ENCODE measurements at places on chromosomes 7 and 10.
A peak's percentile ranks its signal among the peaks of the same experiment; 100 is the strongest.

GRCh38 chr10:5234106-5234860 is 37.6 kb downstream of the AKR1C4 start:
- DNase-seq = no peak

GRCh38 chr7:124310934-124311390 is 278.1 kb upstream of the TMEM229A start:
- no peak for DNase-seq

- DNase-seq = no peak
Measured at GRCh38 chr7:93146472-93147141, 1.6 kb downstream of the SAMD9L start.

GRCh38 chr7:75055155-75055554 is 18.4 kb downstream of the RCC1L start:
- no peak for DNase-seq

DNA sequence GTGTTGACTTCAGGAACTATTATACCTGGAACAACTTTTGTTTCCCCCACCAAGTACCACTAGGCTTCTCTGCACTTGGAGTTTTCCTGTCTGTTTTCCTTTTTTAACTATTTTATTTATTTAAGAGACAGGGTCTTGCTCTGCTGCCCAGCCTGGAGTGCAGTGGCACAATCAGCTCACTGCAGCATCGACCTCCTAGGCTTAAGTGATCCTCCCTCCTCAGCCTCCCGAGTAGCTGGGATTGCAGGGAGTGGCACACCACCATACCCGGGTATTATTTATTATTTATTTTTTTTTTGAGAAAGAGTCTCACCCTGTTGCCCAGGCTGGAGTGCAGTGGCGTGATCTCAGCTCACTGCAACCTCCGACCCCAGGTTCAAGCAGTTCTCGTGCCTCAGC is 2.1 kb upstream of the GIGYF1 start:
- no peak for DNase-seq

DNA sequence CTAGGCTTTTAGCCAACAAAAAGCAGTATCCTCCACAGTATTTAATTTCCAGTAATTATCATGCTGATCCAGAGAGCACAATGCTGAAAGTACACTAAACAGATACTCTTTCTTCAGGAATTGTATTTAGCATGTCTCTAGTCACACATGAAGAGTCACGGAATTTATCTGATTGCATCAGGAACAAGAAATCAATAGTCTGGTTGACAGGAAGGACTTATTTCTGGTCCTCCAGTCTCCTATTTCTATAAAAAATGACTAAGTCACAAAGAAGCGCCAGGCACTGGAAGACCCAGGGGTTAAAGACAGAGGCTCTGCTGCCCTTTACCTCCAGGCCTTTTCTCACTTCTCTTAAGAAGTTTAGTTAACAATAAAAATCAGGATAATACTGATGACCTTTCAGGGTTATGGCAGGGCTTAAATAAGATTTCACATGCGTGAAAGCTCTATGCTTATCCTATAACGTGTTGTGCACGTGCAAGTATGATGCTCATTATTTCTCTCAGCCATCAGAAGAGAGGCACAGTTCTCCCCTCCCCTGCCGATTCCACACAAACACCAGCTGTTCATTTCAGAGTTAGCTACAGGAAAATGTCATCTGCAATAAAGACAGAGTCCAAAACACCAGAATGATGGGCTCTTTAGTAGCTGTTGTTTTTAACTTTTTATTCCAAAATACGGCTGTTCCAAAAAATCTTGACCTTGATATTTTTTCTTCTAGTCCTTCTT is 36.9 kb downstream of the SLC26A4 start:
- no peak for DNase-seq

- DNase-seq = peak; percentile 56
Measured at GRCh38 chr10:97714401-97715258, 1.1 kb downstream of the MARVELD1 start.

GRCh38 chr7:135467207-135467711 is 42.6 kb downstream of the CNOT4 start:
- no peak for DNase-seq

DNA sequence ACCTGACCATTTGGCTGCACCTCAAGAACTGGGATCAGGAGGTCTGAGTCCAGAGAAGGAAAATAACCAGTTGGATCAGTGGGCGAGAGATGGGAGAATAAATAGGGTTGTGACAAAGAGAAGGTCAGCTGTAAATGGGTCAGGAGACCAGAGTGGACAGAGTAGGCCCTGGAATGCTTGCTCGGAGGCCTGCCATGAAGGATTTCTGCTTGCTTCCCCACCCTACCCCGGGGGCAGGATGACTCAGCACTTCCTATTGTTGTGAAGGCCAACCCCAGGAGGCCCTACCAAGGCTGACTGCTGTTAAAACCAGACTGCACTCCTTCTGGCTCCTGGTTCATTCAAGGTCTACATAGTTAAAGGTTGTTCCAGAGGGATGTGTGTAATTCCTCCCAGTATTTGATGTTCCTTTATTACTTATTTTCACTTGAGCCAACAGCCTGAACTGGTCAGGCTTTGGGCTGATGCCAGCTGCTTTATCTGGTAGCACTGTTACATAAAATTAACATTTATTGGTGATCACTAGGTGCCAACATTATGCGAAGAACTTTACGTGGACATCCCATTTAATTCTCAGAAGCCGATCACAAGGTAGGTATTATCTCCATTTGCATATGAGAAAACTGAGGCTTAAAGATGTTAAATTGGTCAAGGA is 27.3 kb upstream of the IFRD1 start:
- DNase-seq = no peak

GRCh38 chr10:28991333-28992270 is 297.3 kb upstream of the LYZL1 start:
- peak; percentile 10 for DNase-seq

GRCh38 chr7:123789206-123789784 is 40.5 kb upstream of the WASL start:
- DNase-seq = no peak

DNA sequence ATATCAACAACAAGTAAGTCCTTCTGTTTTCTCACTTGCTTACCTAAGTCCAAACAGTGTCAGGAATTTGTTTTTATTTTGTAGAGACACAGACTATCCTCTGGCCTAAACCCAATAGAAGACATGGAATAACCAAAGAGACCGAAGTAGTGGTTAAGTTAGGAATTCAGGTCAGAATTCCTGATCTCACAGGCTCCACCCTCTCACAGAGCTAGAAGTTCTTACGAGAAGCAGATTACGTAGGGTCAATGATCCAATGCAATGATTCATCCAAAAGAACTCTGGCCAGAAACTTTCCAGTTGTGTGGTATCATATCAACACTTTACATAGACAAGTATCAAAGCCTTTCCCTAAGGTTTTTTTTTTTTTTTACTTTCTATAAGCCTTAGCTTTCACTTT is 73.8 kb downstream of the IQUB start:
- DNase-seq = no peak

DNA sequence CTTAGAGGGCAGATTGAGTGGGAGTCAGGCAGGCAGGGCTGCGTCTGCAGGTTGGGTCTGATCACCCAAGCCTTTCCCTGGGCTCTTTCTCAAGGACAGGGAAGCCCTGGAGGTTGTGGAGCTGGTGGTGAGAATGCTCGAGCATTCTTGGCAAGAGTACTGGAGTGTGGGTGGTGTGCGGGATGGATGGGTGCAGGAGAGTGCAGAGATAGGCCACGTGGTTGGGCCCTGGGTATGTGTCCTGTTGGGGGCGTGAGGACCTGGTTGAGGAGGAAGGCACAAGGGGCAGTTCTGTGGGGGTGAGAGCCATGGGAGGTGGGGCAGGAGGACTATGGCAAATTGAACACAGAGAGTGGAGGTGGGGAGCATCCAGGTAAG is 135.9 kb downstream of the PTPN20 start:
- no peak for DNase-seq

- DNase-seq = no peak
Measured at GRCh38 chr7:2777898-2778535, 66.1 kb downstream of the GNA12 start.

- DNase-seq = no peak
Measured at GRCh38 chr7:159193543-159194090, 49.0 kb upstream of the VIPR2 start.

DNA sequence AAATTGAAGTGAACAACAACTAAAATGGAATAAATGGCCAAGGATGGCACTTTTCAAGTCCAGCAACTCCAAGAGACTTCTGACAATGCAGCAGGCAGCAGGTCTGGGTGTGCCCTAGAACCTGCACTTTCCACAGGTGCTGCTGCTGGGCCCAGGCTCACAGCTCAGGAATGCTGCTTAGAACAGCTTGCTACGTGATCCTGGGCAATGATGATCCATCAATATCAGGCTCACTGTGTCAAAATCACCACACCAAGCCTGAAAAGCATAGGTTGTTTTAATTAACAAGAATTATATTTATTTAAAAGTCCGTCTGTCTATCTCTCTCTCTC is 148.4 kb downstream of the TNS3 start:
- DNase-seq = no peak

DNA sequence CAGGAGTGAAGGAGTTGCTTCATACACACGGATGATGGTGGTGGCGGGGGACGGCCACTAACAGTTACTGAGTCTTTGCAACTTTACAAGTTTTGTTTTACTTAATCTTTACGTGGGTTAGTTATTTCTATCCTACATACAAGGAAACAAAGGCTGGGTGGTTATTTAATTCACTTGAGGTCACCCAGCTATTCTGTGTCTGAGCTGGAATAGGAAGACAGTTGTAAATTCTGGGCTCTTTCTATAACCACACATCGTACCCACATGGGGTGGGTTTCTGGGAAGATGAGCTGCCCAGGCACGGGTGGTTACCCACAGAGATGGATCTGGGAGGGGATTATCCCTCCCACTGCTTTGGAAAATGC is 137.9 kb downstream of the ANLN start:
- no peak for DNase-seq

DNA sequence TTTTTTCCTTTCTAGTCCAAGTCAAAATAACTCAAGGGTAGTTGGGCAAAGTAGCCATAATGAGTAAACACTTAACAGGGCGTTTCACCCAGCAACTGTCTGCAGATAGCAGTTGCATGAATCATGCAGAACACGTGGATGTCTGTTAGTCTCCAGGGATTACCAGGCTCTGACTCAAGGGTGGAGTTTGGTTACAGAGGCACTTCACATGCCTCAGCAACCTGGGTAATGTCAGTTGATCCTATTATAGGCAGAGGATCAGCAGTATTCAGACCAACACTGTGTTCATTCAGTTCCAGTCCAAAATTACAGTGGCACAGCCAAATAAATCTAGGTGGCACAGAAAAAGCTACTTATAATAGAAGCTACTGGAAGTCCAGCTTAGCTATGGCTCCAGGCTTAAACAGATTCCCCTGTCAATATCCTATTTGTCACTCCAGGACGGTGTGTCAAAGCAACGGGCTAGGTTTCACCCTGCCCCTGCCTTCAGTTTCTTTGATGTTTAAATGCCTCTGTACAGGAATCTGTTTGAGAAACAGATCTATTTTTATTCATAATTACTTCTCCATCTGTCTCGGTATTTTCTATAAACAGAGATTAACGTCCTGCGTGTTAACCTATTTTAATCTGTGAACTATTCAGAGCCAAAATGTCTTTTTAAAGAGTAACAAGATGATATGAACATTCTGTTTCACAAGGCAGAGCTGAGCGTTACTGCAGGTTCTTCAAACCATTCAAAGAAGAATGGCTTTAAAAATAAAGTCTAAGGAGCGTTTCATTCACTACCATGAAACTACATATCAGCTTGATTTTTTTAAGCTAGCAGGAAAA is 162.6 kb upstream of the AKR1E2 start:
- no peak for DNase-seq

DNA sequence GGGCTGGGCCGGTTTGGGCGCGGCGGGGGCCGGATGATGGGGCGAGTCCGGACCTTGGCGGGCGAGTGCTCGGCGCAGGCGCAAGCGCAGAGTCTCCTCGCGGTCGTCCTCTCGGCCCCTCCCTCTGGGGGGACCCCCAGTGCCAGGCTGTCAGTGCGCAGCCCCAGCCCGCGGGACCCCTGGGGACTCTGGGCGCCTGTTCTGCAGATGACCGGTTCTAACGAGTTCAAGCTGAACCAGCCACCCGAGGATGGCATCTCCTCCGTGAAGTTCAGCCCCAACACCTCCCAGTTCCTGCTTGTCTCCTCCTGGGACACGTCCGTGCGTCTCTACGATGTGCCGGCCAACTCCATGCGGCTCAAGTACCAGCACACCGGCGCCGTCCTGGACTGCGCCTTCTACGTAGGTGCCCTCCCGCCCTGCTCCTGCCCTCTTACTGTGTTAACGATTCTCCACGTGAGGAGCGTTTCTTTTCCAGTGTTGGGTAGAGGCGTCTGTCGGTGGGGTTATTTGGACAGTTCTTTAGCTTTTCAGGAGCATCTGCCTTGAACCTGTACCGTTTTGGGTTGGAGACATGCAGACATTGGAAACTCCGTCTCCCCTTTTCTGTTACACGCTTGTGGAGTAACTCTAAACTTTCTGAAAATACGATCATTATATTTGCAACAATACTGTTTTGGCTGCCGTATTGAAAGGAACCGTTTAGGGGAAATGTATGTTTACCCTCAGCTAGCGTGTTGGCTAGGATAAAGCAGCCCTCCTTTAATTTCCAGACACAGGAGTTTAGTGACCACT is 706 bp downstream of the BUB3 start:
- DNase-seq = no peak

DNA sequence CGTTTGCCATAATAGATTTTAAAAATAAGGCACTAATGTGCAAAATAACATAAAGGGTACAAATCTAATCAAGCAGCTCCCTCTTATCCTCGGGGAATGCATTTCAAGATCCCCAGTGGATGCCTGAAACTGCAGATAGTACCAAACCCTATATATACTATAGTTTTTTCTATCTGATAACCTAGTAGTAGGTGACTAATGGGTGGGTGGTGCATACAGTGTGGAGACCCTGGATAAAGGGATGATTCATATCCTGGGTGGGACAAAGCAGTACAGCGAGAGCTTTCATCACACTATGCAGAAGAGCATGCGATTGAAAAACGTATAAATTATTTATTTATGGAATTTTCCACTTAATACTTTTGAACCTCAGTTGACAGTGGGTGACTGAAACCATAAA is 464.5 kb downstream of the GRID1 start:
- DNase-seq = no peak

- DNase-seq = no peak
Measured at GRCh38 chr10:1477578-1477977, 259.7 kb downstream of the ADARB2 start.

DNA sequence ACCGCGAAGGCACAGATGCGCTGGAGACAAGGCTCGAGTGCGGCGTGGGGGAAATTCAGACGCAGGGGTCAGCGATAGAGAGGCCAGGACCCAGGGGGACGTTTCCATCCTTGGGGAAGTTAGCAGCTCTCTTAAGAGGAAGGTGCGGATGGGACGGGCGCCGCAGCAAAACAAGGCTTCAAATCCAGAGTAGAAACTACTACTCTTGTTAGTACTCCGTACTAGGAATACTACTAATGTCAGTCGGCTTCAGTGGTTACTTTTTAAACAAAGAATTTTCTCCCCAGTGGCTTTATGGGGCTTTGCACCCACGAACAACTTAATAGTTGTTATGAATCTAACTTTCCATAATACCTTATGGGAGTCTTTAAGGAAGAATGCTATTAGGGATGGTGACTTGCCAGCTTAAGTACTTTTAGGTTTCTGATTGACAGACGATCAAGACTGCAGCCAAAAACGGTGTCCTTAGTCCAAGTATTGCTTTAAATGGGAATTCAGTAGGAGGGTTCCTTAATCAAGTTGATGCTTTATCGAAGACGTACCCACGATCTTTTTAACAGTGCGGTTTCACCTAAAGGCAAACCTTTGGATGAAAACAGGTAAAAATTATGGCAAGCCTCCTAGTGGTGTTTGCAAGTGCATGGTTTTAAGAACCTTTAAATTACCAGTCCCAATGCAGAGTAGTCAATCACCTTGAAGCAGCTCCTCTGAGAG is 812 bp upstream of the IDE start:
- DNase-seq = peak; percentile 34

- DNase-seq = no peak
Measured at GRCh38 chr10:104247513-104248146, 7.1 kb upstream of the GSTO1 start.

GRCh38 chr7:121038717-121039509 is 50.4 kb downstream of the CPED1 start:
- DNase-seq = no peak
